ENCODE measurements at places on chromosomes 1 and 21.

- DNase-seq, result no peak
Measured at GRCh38 chr1:173954179-173954578, 37.1 kb upstream of the SERPINC1 start.

DNA sequence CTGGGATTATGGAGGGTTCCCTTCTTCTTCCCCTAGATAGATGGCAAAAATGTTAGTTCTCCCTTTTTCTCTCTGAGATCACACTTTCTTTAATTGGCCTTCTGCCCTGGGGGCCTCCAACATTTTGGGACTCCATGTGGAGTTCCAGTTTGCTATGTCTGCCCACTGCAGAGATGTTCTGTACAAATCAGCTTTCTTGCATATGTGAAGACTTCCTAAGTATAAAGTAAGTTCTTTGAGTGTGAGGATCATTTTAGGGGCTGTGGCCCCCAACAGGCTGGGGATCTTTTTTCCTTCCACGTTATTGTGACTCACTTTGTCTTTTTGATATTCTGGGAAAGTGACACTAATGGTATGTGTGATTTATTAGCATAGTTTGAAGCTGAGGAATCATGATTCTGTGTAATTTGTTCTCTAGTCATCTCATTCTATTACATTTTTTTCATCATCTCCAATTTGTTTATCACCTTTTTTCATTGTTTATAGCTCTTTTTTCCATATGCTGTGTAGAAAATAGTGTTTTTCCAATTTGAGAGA is 48.2 kb downstream of the HHAT start:
- DNase-seq, result no peak

GRCh38 chr21:33937931-33938339 is 22.3 kb upstream of the ATP5PO start:
- DNase-seq, result no peak

DNA sequence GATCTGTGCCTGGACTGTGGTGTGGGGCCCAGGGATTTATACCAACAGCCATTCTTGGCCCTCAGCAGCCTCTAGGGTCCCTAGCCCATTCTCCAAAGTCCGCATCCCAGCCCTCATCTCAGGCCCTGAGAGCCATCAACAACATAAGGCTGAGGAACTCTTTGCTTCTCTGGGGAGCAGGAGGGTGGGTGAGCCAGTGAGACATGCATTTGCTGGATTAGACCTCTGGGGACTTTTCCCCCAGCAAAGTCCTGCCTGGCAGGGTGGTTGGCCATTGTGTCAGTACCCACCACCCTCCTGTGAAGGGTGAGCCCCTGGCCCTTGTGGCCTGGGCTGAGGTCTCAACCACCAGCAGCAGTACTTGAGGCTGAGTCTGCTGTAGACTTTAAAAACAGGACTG is 24.2 kb upstream of the FAM20B start:
- DNase-seq, result no peak

GRCh38 chr1:68384872-68385411 is 64.8 kb downstream of the RPE65 start:
- no peak for DNase-seq

- DNase-seq, result no peak
Measured at GRCh38 chr1:19357299-19357986, 45.3 kb downstream of the SLC66A1 start.

- DNase-seq, result no peak
Measured at GRCh38 chr21:37833301-37833700, 83.0 kb downstream of the KCNJ6 start.

DNA sequence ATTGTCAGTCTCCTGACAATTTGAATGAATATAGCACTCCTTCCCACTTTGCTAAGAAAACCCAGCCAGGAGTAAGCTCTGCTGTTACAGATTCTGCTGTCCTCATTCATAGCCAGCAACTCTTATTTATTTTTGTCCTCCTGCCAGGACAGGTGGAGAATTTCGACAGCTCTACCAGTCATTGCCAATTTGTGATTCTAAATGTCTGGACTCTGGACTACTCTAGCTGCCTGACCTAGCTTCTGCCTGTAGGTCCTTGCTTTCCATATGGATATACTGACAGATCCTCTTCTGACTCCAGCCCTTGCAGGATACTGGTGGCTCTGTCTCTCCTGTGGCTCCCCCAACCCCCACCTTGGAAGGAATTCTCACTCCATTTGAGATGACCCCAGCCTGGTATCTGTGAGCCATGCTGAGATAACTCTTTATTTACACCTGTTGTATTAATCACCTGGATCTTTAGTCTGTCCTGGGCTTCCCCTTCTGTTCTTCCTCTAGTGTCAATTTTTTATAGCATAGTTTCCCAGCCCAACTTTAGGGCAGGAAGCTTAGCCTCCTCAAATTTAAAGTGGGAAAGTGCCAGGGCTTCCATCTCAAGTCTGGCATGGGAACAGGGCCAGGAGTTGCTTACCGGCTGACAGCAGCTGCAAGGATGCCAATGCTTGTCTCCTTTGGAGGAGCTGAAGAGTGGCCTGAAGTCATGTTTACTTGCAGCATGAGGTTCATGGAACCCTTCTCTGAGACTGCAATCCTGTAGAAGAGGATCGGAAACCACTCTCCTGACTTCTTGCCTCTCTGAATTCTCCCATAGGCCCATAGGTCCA is 6.7 kb downstream of the PM20D1 start:
- no peak for DNase-seq

DNA sequence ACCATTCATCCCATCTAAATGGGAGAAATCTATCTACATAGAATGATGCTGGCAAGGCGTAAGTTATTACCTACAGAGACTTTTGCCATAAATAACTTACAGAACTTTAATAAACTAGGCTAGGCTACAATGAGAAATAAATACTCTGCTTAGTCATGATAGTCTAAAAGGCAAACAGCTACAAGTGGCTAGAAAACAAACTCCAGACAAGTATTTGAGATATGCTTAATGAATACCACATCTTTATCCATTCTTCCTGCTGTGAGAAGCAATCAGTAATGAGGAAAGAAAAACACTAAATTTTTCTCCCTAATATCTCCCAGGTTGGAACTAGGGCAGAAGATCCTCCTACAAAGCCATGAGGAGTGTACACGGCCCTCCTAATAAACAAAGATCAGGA is 187.0 kb upstream of the OLFM3 start:
- no peak for DNase-seq

GRCh38 chr1:54188291-54188690 is 11.5 kb downstream of the CYB5RL start:
- DNase-seq, result no peak

- DNase-seq, result no peak
Measured at GRCh38 chr1:160625725-160626498, 20.9 kb downstream of the SLAMF1 start.

All from nucleus accumbens (tissue), 56 donors.